ENCODE measurements at places on chromosomes 16 and 17.
A peak's percentile ranks its signal among the peaks of the same experiment; 100 is the strongest.

DNA sequence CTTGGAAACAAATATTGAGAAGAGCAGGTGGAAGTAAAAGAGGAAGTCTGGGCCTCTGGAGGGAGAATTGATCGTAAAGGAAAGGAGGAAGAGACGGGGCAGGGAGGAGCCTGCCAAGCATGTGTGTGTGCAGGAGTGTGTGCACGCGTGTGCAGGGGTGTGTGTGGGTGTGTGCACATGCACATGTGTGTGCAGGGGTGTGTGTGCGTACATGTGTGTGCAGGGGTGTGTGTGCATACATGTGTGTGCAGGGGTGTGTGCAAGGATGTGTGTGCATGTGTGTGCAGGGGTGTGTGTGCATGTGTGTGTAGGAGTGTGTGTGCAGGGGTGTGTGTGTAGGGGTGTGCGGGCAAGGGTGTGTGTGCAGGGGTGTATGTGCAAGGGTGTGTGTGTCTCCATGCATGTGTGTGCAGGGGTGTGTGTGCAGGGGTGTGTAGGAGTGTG, 10.0 kb downstream of the CEP295NL start:
- no peak for DNase-seq

DNA sequence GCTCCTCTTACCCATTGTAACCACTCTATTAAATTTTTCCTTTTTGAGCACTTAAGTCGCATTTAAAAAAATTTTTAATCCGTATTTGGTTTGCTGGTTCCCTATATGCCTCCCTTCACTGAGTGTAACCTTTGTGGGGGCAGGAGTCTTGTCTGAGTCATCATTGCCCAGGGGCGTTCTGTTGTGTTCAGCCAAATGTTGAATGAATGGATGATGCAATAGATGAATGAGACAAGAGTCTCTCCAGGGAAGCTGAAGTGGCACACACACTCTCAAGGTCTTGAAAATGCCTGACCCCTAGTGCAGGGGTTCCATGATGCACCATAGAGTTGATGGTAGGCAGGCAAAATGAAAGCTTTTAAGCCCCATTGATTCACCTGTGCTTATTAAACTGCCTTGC, 123.0 kb upstream of the RBFOX1 start:
- DNase-seq, result no peak

DNA sequence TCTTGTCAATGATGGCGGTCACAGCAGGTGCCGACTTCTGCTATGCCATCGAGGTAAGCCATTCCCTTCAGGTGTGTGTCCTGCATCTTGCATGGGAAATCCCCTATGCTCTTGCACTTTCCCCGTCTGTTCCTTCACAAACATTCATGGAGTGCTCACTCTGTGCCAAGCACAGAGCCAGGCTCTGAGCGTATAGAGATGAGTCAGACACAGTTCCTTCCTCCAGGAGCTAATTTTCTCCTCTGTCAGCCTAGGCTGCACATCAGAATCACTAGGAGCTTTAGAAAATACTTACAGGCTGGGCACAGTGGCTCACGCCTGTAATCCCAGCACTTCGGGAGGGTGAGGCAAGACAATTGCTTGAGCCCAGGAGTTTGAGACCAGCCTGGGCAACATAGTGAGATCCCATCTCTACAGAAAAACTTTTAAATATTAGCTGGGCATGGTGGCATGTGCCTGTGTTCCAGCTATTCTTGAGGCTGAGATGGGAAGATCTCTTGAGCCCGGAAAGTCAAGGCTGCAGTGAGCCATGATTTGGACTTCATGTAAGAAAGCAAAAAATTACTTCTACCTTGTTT, 14.1 kb downstream of the PRMT7 start:
- DNase-seq, result no peak

DNA sequence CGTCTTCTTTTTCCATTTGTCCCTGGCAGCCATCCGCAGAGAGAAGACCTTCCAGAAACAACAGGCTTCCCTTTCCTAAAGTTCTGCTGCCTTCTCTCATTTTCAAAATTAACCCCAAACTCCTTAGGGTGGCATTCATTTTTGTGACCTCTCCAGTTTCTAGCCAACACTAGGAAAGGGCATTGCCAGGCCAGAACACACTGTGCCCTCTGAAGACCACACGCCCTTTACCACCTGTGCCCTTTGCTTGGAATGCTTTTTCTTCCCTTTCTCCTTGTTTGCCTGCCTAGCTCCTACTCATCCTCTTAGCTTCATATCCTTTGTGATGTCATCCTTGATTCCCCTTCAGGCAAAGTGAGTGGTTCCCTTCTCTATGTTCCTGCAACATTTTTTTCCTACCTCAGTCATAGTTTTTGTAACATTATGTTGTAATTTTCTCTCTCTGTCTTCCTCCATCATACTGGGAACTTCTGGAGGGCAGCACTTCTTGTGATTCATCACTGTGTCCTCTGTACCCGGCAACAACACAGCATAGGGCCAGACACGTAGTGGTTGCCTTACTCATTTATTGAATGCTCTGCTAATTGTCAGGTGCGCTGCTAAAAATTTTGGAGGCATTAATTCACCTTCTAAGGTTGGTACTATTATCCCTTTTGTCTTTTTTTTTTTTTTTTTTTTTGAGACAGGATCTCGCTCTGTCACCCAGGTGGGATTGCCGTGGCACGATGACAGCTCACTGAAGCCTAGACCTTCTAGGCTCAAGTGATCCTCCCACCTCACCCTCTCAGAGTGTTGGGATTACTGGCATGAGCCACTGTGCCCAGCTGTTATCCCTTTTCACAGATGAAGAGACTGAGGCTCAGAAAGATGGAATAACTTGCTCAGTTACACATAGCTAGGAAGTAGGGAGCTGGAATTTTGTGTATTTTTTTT, 1.0 kb downstream of the KAT8 start:
- DNase-seq, result peak; percentile 33

- DNase-seq, result no peak
Measured at GRCh38 chr16:29148867-29149272, 164.0 kb downstream of the LAT start.

GRCh38 chr16:80125677-80126076, 415.1 kb upstream of the DYNLRB2 start:
- no peak for DNase-seq

DNA sequence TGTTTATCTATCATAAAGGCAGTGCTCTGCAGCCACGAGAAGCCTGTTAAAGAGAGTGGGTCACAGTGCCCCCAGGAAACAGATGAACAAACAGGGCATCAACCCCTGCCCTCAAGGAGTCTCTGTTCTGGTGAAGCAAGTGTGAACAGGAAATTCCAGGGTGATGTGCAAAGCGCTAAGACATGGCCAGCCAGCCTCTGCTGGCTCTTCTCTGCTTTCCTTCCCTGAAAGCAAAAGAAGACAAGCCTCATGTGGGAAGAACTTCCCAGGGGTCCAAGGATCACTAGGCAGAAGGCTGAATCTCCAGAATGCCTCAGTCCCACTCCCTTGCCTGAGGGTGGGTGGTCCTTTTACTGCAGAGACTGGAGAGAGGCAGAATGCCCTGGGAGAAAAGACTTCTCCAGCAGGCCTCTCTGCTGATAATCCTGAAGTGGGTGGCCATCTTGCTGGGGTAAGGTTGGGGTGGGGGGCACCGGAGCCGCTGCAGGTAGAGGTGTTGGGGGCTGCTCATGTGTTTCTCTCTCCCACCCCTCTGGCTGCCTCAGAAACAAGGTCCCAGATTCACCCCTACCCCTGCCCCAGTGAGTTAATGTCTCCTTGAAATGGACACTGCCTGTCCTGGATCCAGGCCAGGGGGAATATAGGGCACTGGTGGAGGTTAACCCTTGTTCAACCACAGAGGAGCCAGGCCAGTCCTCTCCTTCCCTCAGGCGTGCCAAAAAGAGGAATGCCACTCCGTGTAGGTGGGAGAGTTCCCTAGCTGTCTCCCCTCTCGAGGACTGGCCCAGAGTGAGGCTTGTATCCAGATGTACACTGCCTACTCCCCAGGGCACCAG, 2.4 kb downstream of the ANKRD13B start:
- peak; percentile 38 for DNase-seq

- DNase-seq, result no peak
Measured at GRCh38 chr16:19760356-19761060, 42.4 kb downstream of the IQCK start.

DNA sequence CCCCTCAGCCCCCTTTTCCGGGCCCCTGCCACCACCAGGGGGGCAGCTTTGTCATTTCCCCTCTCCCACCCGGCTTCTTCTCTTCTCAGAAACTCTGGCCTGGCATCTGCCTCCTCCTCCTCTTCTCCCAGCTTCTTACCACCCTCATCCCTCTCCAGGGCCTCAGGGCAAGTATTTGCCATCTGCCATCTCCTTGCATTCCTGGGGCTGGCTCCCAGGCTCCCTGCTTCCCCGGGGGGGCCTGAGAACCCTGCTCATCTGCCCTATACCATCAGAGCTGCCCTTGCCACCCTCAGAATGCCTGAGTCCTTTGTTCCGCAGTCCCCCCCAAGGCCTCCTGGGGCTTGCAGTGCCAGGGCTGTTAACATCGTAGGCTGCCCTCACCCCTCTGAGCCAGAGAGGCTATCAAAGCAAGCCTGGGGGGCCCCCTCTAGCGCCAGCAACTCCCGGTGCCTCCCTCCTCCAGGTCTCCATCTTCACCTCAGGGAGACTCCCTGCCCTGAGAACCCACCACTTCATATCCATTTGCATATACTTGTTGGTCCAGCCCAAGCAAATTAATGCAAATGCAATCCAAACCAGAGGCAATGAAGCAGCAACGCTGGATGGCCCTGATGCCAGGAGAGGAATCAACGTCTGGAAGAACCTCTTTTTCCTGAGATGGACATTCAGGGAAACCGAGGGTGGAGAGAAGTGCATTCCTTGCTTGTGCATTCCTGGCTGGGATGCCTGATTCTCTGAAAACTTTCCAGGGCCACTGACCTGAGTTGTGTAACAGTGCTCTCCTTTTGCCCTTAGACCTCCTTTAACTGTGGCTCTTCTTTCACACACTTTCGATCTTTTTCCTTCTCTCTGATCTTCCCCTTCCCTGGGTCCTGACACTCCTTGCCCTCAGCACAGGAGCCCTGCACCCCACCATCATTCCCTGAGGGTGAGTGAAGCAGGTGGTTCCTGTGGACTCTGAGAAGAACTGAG, 20.7 kb upstream of the SP2 start:
- DNase-seq, result no peak

DNA sequence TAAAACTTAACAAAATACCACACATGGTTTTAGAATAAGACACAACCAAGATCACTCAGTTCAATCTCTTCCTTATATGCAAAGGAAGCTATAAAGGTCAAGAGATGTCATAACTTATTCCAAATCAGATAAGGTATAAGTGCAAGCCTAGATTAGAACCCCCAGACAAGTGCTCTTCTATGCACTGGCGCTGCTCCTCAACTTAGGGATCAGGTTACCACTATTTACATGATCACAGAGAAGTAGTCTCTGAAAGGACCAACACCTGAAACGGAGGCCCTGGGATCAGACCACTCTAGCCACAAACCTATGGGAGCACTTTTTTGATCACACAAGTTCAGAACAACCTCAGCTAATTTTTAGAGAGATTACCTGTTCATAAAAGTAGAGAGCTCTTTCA, 16.6 kb downstream of the COPS3 start:
- no peak for DNase-seq

GRCh38 chr16:86002178-86002900, 103.4 kb downstream of the IRF8 start:
- DNase-seq, result no peak

DNA sequence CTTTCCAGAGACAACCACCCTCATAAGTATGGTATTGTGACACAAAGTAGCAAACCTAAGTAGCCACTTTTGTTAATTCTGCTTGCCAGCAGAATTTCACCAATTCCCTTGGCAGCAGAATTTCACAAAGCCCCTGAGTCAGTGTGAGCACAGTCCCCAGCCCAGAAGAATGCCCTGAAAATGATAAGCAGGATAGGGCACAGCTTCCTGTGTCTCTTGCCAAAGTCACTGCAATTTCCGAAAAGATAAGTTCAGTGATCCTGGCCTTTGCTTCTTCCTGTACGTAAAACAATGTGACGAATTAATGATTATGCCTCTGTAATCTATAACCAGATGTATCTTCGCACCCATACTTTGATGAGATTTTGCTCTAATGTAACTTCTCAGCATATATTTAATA, 16.0 kb upstream of the WIPF2 start:
- no peak for DNase-seq

GRCh38 chr17:12683299-12683698, 17.6 kb downstream of the MYOCD start:
- DNase-seq, result no peak

DNA sequence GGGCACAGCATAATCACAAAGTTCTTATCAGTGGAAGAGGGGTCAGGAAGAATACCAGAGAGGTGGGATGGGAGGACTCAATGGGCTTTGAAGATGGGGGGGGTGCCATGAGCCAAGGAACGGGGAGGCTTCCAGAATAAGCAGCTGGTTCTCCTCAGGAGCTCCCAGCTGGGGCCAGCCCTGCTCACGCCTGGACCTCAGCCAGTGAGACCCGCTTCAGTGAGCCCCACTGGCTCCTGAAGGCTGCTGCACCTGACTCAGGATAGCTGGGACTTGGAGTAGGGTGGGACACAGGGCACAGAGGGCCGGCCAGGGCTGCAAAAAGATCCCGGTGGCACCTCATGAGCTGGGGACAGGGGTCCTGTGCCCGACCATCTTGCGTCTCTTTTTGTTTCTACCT, 24.4 kb upstream of the ZC3H18 start:
- DNase-seq, result no peak

- peak; percentile 59 for DNase-seq
Measured at GRCh38 chr17:78040440-78041385, 82.2 kb downstream of the TNRC6C start.
